ENCODE measurements at places on chromosomes 5 and 9. TPM values are rescaled to one million over a fixed set of nuclear protein-coding genes. Genes with fewer than 3 reads are reported as not detected.

GRCh38 chr5:167754501-167755021 is 536.9 kb upstream of the WWC1 start:
- DNase-seq: peak; percentile 56

DNA sequence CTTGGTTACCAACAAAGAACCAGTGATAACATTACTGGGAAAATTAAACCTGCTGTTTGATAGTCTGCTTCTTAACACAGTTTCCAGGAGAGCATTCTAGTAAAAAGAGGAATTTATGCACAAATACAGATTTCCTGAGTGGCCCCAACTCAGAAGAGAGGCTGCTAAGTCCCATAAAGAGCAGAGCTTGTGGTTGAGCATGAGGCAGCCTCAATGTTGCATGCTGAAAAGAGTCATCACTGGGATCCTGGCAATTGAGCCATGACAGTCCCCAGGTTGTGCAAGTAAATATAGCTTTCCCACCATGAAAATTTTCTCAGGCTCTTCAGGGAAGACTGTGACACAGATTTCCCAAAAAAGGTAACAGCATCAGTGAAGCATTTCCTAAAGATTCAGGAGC is 47.5 kb upstream of the ADRB2 start:
- DNase-seq: no peak

GRCh38 chr5:154776167-154776566 is 21.0 kb downstream of the LARP1 start:
- DNase-seq: no peak

- DNase-seq: no peak
Measured at GRCh38 chr9:133892193-133892920, 99.8 kb downstream of the VAV2 start.

DNA sequence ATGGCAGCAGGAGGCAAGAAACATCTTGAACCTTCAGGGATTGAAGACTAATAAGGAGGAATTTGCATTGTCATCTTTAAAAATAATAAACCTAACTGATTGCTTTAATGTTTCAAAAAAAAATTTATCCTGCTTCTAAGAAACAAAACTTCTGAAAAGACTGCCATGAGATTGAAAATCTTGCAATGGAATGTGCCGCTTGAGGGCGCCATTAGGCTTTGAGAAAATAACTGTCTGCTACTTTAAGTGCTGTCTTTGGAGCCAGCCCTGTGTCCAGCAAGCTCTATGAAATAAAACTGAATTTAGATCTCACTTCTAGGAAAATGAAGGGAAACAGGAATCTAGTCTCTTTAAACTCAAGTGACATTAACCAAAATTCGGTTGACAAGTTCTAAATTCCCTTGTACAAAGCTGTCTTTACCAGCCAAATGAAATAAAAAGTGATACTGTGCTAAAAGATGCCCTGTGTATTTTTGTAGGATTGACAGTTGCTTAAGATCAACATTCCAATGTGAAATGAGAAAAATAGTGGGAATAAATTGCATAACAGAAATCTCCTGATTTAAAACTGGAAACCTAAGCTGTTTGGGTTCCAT is 79.4 kb downstream of the ESM1 start:
- peak; percentile 77 for DNase-seq

- DNase-seq: peak; percentile 49
Measured at GRCh38 chr9:99127356-99128132, 22.6 kb downstream of the TGFBR1 start.

- no peak for DNase-seq
Measured at GRCh38 chr5:4159681-4160080, 564.0 kb downstream of the IRX1 start.

DNA sequence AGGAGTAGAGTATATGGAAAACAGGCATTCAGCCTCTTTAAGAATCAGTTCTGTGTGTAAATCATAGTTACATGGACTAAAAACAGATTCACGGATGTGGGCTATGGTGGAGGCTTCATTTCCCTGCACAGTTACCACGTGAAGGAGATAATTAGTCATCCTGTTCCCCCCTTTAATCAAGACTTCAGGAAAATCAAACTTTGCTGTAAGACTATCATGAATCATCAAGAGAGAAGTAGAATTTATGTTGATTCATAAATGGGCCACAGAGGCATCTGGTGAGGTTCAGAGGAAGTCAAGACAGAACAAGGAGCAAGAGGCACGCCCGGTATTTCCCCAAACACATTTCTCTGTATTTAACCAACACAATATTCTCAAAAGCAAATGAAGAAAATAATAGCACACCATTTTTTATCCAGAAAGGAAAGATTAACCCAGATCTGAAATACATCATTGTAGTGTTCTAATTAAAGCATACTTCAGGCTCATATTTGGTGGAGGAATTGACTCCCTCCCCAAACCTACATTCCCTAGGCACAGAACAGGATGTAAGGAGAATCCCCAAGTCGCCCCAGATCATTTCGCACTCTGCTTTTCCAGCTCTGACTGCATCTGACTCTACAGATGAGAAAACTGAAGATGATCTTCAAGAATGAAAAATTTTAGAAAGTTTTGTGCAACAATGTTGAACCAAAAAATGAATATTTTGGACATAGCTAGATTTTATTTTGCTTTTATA is 175.8 kb upstream of the GAS1 start:
- DNase-seq: peak; percentile 98

DNA sequence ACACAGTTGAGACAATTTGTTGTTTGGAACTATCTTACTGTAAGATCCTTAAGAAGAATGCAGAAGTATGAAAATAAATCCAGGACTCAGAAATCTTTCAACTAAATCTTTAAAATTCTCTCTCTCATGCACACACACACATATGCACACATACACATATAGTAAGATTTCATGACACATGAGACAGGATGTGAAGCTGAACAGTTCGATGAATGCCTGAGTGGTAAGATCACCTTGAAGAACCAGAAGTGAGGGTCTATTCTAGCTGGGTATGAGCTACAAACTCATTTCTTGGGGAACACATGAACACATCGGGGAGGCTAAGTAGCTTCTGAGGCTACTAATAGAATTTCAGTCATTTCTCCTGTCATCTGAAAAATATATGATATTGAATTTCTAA is 153.6 kb downstream of the TMC1 start:
- no peak for DNase-seq

DNA sequence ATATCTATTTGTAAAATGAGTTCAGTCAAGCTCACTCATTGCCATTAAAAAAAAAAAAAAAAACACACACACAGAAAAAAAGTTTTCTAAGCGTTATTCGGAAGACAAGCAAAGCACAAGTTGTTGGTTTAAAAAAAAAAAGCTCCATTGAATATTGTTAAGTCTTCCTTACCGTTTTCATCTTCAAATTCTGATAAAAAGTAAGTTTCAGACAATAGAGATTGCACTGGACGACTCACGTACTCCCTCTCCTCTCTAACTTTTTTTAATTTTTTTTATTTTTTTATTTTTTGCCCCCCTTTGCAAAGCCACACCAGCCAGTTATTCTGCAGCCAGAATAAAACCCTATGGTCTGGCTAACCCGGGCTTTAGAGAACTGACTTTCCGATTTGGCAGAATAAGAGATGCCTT is 544 bp downstream of the ADAMTS6 start:
- DNase-seq: no peak

GRCh38 chr9:137902646-137903045 is 25.1 kb downstream of the CACNA1B start:
- DNase-seq: no peak

- peak; percentile 32 for DNase-seq
Measured at GRCh38 chr5:110951373-110951791, 120.1 kb upstream of the TSLP start.

GRCh38 chr9:101229606-101230005 is 155.2 kb downstream of the BAAT start:
- DNase-seq: no peak

DNA sequence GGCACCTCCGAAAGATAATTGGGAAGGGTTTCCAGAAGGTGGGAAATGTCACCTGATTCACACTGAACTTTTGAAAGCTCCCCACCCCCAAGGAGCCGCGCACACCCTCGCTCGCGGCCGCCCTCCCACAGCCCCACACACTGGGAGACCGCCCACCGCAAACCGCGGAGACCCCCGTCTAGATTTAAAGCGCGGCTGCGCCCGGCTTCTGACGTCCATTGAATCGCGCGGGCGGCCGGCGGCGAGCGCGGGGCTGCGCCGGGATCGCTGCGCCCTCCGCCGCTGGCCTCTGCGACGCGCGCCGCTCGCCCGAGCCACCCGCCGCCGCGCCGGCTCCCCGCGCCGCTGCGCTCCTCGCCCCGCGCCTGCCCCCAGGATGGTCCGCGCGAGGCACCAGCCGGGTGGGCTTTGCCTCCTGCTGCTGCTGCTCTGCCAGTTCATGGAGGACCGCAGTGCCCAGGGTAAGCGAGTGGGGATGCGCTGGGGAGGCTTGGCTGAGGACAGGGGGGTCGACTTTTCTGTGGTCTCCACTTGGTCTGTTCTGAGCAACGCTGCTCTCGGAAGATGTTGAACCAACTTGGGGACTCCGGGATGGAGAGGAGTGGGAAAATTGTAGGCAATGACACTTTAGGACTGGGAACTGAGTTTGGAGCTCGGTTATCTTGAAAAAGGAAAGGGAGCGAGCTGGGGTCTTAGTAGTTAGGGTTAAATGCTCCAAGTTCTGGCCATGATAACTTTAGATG is at the start of gene FST:
TSS of gene FST (plus strand) at position 214 of the 743 bp plus-strand sequence. CDS start at position 377, 163 bp downstream.
- no peak for DNase-seq

DNA sequence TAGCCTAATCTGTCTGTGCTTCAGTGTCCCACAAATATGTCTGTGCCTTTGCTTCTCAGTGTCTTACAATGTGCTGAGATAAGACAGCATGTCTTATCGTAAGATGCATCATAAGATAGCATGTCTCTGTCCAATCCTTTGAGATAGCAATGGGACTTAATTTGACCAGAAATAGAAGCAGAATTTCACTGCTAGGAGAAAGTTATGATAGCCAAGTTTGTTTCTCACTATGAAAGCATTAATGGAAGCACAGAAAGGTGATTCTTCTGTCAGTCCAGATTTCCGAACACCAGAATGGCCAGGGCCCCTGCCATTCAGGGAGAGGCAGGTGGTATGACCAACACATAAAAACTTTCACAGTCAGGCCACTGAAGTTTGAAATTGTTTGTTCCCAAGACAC is 111.4 kb downstream of the TRIM32 start:
- no peak for DNase-seq

GRCh38 chr5:38226091-38226490 is 32.3 kb upstream of the EGFLAM start:
- DNase-seq: no peak

The TAF11L10 gene
- not detected for total RNA-seq

The PCDHA6 gene
- total RNA-seq: not detected

The EGFL7 gene
- 8.9 TPM for total RNA-seq

The SMIM33 gene
- total RNA-seq: not detected

The HCN1 gene
- 0.06 TPM for total RNA-seq

The SETD9 gene
- total RNA-seq: 19.6 TPM

The PDE8B gene
- not detected for total RNA-seq
